RCC 7860 (cell line): ENCODE measurements at places on chromosomes 16 and 17.

DNA sequence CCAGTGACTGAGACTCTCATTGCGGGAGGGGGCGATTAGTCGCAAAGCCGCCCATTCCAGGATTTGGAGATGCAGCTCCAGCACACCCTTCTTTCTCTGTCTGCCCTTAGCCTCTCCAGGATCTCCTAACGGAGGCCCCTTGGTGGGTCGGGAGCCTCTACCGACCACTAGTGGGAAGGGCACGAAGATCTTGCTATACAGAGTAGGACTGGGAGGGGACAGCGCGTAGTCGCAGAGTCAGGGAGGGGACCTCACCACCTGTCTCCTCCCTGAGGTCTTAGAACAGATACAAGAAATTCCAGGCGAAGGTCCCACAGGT is 588 bp upstream of the SMTNL2 start:
- no peak for DNase-seq

DNA sequence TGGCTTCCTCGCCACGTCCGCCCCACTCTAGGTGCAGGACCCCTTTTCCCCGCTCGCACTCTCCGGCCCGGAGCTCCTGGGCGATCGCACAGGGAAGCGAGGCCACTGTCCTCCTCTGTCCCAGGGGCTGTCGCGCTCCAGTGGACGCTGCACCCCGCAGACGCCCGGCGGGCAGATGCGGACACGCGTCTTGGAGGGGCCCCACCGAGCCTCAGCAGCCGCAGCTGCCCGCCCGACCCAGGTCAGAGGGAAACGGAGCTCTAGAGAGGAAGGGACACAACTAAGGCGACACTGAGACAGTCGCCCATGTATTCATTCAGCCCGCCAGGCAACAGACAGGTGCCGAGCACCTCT is 726 bp upstream of the SLC13A5 start:
- no peak for DNase-seq

DNA sequence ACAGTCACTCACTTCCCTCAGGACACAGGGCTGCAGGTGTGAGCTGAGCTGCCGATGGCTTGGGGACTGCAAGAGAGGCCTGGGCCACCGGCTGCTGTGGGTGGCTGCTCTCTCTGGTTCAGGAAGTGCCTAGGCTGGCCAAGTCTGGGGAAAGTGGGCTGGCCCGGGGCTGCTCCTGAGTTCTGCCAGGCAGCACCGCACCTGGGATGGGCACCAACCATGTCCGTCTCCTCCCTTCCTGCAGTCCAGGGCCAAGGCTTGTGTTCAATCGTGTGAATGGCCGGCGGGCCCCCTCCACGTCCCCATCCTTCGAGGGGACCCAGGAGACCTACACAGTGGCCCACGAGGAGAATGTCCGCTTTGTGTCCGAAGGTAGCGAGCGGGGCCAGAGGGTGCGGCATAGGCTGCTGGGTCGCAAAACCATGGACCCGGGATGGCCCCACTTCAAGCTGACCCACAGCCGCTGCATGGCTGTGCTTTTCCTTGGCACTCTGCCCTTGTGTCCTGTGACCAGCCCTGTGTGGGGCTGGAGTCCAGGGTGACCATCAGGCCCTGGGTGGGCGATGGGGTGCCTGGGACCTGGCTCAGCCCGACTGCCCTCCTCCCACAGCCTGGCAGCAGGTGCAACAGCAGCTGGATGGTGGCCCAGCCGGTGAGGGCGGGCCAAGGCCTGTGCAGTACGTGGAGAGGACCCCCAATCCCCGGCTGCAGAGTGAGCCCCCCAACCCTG is 1.8 kb upstream of the WDR90 start:
- no peak for DNase-seq

DNA sequence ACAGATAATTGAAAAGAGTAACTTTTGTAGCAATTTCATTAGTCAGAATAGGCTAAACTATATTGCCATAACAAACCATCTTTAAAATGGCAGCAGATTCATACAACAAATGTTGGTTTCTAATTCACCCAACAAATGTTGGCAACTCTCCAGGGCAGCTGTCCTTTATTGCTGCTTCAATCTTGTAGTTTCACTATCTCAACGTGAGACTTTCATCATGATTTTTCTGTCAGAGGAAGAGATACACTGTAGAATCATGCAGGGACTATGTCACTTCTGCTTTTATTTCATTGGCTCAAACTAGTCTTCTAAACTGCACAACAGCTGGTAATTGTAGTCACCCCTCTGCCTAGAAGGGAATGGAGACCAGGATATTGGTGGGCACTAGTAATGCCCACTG is 174.2 kb downstream of the TANC2 start:
- DNase-seq = no peak

DNA sequence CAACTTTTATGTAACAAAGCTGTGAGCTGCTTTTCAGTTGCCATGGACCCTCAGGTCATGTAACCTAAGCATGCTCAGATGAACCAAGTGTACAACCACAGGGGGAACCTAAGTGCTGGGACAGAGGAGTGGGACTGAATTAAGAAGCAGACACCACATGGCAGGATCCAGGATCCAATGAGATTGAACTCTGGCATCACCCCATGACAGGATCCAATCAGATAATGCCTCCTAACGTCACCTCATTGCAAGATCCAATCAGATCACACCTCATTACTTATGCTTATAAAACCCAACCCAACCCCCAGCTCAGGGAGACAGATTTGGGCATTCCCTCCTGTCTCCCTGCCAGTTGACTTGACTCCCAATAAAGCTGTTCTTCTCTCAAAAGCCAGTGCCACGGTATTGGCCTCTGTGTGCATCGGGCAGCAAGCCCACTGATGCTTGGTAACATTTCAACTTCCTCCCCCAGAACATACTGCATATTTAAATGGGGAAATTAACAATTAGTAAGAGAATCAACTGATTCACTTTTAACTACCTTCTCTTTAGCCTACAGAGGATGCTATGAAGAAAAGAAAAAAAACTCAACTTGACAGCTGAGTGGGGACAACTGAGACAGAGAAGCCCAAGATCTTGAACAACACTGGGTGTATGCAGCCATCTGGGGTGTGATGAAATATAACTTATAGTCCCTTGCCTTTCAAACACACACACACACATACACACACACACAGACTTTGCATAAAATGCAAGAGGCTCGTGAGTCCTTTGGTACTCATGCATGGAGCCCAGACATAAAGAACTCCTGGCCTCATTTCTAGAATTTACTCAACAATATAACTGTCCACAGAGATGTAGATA is 148.4 kb downstream of the SLC39A11 start:
- no peak for DNase-seq

DNA sequence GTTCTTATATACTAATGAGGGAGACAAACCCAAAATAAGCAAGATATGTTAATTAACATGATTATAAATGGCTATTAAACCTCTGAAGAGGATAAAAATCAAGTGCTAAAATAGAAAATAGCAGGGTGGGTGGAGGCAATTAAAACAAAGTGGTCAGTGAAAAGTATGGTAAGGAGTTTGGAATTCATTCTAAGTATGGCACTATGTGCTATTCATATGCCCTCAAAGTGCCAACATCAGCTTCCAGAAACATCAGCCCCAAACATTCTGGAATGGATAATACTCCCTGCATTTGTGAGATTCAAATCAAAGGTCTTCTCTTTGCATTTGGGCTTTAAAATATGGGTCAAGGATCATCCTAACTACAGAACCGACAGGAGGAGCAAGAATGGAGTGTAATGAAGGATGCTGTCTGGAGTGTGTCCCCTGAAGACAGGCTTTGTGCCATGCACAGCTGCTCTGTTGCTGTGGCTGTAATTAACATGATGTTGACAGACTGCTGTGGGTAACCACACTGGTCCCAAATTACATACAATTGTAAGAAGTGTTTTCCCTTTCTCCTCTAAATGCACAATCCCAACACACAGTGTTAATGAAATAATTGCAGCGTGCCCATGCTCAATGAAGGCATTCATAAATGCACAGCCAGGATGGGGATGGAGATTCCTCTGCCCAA is 93.1 kb downstream of the VAT1L start:
- DNase-seq = no peak

- no peak for DNase-seq
These were observed 14.4 kb upstream of the CDIPT start for GRCh38 chr16:29877266-29877961.

DNA sequence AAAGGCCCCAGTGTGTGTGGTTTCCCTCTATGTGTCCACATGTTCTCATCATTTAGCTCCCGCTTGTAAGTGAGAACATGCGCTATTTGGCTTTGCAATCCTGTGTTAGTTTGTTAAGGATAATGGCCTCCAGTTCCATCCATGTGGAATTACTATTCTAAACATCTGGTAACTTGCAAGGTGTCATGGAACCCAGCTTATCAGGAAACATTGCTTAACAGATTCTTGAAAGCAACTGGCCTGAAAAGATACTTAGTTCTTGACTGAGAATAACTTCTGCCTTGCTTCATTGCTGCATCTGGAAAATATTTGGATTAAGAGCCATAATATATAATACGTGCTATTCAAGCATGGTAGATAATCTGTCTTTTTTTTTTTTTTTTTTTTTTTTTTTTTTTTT is 27.8 kb downstream of the PAFAH1B1 start:
- no peak for DNase-seq

GRCh38 chr16:66869424-66869823 is 10.9 kb upstream of the PDP2 start:
- no peak for DNase-seq

DNA sequence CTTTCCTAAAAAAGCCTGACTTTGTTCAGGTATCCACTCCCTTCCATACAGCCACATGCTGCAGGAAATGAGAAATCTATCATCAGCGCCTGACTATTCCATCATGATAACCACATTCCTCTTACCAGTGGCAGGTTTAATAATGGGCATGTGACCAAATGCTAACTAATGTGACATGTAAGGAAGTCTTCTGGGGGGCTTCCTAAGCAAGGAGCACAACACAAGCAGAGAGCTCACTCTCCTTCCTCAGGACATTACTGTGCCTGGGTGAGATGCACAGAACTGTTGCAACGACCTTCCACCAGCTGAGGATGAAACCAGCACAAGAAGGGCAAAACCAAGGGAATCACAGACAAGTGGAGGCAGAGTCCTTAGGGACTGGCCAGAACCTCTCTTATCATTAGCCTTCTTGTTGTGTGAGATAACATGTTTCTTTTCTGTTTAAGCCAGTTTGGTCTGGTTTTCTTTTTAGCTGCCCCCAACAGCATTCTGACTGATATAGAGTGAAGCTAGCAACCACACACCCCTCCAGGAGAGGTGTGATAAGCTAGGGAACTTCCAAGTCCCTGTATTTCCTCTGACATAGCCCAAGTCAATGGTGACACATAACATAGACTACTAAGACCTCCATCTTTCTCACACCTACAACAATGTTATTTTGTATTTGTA is 16.9 kb downstream of the MYO1D start:
- no peak for DNase-seq

GRCh38 chr16:66551348-66551759 is 1.0 kb upstream of the CKLF start:
- peak; percentile 56 for DNase-seq

GRCh38 chr16:56629531-56629930 is 2.9 kb upstream of the MT1M start:
- no peak for DNase-seq

DNA sequence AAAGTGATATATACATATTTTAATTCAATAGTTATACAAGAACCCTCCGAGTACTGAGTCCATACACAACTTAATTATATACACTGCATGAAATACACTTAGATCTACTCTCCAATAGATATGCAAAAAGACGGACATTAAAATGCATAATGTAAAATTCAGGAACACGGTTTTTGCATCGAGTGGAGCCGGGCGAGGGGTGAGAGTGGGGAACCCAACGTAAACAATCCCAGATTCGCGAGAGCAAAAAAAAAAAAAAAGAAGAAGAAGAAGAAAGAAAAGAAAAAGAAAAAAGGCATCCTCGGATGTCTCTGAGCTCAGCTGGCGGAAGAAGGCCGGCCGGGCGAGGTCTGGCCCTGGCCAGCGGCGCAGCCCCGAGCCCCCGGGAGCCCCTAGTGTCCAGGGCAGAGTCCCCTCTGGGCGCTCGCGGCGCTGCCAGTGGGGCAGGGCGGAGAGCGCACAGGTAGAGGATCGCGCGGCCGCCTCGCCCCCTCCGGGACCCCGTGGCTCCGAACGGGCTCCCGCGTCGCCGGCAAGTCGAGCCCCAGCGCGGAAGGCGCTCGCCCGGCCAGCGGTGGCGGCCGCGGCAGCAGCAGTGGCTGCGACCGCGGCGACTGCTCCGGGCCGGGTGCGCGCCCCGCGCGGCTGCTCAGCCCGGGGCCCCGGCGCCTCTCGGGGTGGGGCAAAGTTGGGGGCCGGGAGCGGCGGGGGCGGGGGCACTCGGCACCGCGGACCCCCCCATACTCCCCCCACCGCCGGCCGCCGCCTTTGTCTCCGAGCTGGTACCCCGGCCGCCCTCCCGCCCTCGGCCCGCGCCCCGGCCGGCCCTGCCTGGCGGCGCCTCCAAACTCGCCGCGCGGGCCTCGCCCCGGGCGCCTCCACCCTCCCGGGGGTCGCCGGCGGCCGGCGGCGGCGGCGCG is 9.6 kb upstream of the ZFHX3 start:
- no peak for DNase-seq

- peak; percentile 37 for DNase-seq
These were observed 146.5 kb downstream of the RGS9 start for GRCh38 chr17:65283704-65284103.

DNA sequence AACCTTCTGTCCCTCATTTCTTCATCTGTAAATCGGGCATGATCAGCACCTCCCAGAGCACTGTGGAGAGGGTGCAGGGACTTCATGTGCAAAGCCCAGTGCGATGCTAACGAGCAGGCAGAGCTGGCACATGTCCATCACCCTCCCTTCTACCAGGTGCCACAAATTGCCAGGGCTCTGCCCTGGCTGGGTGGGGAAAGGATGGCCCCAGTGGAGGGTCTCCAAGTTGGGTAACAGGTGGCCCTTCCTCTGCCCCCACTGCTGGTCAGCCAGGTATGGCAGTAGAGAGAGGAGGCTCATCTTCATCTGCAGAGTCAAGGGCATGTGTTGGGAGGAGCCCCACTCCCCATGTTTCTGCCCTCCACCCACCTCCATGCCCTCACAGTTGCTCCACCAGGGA is 61.5 kb upstream of the CDH5 start:
- DNase-seq = no peak

DNA sequence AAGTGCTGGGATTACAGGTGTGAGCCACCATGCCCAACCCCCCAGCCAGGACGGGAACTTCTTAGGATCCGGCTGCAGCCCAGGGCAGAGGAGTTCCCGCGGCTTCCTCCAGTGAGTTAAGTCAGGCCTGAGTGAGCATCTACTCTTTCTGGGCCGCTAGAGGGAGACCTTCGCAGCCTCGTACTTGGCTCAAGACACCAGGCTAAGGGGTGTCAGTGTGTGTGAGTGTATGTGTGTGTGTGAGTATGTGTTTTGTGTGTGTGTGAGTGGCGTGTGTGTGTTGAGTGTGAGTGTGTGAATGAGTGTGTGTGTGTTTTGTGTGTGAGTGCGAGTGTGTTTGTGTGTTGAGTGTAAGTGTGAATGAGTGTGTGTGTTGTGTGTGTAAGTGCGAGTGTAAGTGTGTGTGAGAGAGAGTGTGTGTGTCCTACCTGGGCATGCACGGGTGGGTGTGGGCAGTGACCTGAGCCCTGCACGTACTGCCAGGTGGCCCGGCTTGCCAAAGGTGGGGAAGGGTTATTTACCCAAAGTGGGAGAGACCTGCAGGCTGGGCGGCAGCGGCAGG is 58.5 kb downstream of the TMEM235 start:
- peak; percentile 78 for DNase-seq

GRCh38 chr16:89510526-89510925 is 2.3 kb downstream of the SPG7 start:
- no peak for DNase-seq
